ENCODE measurements at places on chromosomes 16 and 17.
A peak's percentile ranks its signal among the peaks of the same experiment; 100 is the strongest.

DNA sequence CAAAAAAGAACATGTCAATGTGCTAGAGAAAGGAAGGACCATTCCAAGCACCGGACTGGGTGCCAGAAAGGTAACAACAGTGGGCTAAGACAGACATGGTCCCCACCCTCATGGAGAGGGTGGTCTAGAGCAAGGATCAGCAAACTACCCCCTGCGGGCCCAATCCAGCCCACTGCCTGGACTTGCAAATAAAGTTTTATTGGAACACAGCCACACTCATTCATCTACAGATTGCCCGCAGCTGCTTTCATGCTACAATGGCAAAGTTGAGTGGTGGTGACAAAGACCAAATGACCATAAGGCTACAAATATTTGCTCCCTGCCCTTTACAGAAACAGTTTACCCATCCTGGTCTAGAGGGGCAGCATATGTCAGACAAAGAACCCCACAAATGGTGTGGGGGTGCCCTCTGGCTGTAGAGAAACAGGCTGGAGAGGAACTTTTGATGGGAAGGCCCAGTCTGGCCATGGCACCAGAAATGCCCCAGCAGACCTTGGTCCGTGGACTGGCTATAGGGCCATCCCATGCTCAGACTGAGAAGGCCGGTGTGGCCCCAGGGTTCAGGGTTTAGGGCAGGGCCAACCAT, 15.2 kb downstream of the CDH5 start:
- DNase-seq, result no peak

DNA sequence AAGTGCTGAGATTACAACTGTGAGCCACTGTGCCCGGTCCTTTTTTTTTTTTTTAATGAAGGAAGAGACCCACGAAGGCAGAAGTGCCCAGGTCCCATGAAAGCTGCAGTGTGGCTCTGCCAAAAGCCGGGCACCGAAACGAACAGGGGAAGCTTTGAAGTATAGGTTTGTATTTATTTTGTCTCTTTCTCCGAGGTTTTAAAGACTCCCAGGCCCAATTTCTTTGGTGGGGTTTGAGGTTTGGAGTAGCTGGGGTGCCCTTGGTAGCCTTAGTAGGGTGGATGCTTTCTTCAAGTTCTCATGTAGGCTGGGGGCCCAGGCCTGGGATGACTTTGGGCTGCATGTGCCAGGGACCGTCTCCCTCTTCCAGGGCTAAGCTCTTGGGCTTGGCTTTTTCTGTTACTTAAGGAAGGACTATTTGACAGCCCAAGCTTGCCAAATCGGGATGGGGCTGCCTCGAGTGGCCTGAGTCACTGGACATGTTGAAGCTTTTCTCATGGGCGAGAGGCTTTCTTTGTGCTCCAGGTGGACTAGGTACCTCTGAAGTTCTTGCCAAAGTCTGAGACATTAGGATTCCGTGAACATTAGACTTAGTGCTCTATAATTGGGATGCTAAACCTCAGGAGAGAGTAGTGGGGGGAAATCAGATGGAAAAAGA, 66.3 kb downstream of the WIPI1 start:
- DNase-seq, result no peak

GRCh38 chr17:80766290-80766855, 221.7 kb downstream of the RPTOR start:
- DNase-seq, result no peak

- DNase-seq, result no peak
These were observed 263.8 kb downstream of the HS3ST3A1 start for GRCh38 chr17:13337864-13338371.

- no peak for DNase-seq
These were observed 34.7 kb downstream of the EPN2 start for GRCh38 chr17:19271780-19272357.

DNA sequence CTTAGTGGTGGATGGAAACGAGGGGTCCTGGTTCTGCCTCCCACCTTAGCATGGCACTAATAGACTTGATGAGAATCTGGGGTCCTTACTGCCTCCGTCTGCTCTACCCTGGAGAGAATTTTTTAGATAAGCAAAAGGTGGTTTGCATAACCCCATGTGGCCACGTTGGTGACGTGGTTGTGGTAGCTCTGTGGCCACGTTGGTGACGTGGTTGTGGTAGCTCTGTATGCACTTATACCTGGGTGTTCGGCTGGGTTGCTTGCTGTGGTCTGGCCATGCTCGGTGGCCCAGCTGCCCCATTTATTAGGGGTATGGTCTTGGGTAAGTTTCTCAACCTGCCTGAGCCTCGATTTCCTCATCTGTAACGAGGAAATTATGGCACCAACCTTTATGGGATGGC, 13.0 kb downstream of the SPIRE2 start:
- DNase-seq, result peak; percentile 19

- DNase-seq, result no peak
These were observed 36.3 kb downstream of the SPECC1 start for GRCh38 chr17:20045476-20045875.

- no peak for DNase-seq
These were observed 708.0 kb upstream of the SOX9 start for GRCh38 chr17:71412803-71413202.

DNA sequence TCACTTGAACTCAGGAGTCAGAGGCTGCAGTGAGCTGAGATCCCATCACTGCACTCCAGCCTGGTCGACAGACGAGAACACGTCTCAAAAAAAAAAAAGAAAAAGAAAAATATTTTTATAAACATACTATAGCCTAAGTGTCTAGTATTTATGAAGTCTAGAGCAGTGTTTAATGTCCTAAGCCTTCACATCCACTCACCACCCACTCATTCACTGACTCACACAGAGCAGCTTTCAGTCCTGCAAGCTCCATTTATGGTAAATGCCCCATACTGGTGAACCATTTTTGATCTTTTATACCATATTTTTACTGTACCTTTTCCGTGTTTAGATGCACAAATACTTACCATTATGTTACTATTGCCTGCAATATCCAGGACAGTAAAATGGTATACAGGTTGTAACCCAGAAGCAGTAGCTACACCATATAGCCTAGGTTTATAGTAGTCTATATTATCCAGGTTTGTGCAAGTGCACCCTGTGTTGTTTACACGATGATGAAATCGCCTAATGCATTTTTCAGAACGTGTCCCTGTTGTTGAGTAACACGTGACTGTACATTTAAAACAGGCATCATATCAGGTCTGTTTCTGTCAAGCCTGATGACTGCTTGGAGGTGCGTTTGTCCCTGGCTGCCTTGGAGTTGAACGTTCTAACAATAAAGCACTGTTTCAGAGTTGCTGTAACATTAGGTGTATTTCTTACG, 10.1 kb downstream of the NUDT7 start:
- DNase-seq, result no peak

GRCh38 chr16:1775846-1776671, 3.1 kb upstream of the MRPS34 start:
- DNase-seq, result no peak

GRCh38 chr17:19724501-19725420, 8.4 kb upstream of the SLC47A2 start:
- DNase-seq, result peak; percentile 18

- no peak for DNase-seq
These were observed 12.5 kb upstream of the DPEP1 start for GRCh38 chr16:89600956-89601355.

Measured in activated T-cell treated with anti-CD3 and anti-CD28 coated beads for 4 hours (primary cell).